Aorta (tissue), 5 donors: ENCODE measurements at places on chromosomes 12 and 14. TPM values are rescaled to one million over a fixed set of nuclear protein-coding genes. Genes with fewer than 3 reads are reported as not detected.

Gene RDH11
- 34.8 TPM for total RNA-seq

DNA sequence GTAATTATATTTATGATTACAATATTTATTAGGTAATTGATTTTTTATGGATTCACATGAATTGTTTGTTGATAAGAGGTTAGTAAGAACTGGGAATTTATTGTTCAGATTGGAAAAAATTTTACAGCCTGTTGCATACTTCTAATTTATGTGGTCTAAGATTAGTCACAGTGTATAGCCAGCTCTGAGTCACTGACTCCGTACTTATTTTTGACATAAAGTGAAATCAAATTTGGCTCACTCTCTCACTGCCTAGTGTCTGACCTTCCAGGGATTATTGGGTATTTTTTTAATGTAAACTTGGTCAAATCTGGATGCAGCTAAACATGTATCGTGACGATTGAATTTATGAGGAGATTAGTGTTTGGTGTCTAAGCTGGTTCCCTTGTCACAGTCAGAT lies 109.3 kb downstream of the PTPRQ start:
- no peak for DNase-seq

DNA sequence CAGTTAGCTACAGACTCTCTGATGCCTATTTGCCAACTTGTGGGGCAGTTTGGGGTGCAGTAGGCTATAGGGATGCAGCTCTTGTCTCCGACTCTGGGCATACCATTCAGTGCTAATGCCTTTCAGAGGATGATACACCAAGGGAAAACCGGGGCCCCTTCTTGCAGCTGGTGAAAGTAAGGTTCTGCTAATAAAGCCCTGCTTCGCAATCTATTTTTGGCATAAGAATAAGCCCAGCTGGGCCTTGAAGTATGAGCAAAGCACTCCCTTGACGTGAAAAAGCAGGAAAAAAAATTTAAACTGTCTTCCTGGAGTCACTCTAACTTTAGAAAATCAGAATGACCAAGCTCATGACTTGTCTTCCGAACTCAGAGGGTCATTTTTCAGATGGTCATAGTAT lies 124.1 kb upstream of the RBM19 start:
- no peak for DNase-seq

DNA sequence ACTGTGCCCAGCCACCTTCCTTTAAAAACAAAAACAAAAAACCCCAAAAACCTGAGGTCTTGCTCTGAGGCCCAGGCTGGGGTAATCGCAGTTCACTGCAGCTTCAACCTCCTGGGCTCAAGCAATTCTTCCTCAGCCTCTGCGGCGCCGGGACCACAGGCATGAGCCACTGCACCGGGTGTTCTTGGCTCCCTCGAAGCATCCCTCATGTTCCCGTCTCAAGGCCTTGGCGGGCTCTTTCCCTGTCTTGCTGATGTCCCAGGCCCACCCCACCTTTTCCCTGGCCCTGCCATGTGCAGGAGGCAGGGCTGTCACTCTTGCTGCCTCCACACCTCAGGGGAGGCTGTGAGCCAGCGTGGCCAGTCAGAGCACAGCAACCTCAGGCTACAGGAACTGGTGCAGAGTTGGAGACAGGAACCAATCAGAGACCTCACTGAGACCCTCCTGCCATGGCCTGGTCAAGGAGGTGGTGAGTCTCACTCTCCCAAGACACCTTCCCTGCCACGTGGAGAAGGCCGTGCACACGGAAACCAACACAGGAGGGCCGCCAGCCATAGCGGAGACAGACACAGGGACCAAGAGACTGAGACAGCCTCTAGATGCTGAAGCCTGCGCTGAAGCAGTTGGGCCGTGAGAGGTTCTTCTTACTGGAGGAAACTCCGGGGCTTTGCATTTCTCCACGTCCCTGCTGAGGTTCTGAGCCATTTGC lies 6.0 kb upstream of the AMN start:
- DNase-seq, result peak; percentile 20

Gene ABCB9
- 13.0 TPM for total RNA-seq

DNA sequence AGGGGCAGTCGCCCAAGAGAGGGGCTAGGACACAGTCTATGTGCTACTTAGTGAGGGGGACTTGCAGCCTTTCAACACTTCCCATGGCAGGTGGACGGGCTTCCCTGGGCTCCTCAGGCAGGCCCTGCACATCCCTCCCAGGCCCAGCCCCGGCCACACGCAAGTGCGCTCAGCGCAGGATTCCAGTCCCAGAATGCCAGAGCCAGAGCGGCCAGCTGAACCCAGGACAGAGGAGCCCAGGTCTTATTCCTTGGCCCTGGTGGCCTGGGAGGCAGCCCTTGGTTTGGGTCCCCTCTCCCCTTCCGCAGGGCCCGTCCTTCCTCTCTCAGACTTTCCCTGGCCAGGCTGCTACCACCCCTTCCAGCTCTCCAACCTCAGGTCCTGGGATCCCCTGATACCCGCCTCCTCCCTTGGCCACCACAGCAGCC lies 12.0 kb downstream of the DLK1 start:
- peak; percentile 17 for DNase-seq

DNA sequence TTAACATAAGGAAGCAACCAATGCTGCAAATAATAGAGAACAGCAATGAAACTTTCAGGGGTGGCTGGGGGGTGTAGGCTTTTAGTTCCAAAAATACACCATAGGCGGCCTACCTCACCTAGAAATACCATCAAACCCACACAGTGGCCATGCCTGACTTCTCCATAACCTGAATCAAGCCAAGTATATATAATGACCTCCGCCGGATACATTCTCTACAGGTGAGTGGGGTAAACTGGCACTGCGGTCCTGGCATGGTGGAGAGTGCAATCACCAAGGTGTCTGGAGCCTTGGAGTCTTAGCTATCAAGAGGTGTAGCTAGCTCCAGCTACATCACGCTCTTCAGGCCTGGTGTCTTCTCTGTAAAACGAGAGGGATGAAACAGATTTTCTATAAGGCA lies 1.2 kb downstream of the ZBTB25 start:
- DNase-seq, result no peak
